Stimulated activated CD8-positive, alpha-beta memory T cell treated with anti-CD3 and anti-CD28 coated beads, Interleukin-7, amount 100 ng/mL, for 1 hour (primary cell): ENCODE measurements at places on chromosomes 2 and 18.

DNA sequence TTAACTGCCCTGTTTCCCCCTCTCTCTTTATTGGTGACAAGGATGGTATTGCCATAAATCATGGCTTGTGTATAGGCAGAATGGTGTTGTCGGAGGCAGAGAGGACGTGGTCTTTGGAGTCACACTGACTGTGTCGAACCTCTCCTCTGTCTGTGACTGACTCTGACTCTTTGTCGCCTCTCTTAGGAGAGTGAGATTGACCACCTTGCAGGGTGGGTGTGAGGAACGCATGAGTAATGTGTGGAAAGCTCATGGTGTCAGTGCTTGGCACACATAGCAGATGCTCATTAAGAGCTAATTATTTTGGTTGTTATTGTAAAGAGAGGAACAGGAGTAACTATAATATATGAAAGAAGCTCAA lies 145.6 kb downstream of the TTC27 start:
- DNase-seq, result no peak

DNA sequence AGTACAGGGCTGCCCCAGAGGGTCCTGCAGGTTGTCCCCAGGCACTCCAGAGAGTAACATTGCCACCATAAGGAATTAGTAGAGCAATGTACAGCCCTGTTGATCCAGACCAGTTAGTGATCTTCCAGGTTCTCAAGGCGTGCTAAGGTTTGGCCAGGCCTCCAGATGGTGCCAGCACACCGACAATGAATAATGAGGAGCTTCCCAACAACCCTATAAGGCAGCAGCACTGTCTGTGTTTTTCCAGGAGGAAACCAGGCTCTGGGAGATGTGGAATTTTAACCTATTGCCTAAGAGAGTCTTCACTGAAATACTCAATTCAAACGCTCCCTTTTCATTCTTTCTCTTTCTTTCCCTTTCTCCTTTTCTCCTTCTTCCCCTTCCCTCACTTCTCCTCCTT lies 122.1 kb downstream of the MGAT5 start:
- DNase-seq, result no peak

GRCh38 chr2:192566863-192567262 lies 372.1 kb upstream of the TMEFF2 start:
- DNase-seq, result no peak

DNA sequence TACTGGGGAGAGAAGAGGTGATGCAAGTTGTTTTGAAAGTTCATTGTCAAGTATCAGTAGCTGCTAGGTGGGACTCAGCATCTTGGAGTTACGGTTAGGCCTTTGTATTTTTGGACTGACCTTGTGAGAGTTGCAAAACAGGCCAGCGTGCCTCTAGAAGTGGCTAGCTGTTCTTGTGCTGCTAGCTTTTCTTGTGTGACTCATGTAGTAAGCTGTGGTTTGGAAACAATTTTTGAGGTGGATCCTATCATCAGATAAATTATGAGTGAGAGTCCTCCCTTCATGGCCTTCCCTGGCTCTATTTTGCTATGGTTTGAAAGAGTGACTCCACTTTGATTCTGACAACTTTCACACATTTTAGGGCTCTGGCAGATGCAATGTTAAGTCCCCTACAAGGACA lies 409.2 kb upstream of the HS6ST1 start:
- no peak for DNase-seq

DNA sequence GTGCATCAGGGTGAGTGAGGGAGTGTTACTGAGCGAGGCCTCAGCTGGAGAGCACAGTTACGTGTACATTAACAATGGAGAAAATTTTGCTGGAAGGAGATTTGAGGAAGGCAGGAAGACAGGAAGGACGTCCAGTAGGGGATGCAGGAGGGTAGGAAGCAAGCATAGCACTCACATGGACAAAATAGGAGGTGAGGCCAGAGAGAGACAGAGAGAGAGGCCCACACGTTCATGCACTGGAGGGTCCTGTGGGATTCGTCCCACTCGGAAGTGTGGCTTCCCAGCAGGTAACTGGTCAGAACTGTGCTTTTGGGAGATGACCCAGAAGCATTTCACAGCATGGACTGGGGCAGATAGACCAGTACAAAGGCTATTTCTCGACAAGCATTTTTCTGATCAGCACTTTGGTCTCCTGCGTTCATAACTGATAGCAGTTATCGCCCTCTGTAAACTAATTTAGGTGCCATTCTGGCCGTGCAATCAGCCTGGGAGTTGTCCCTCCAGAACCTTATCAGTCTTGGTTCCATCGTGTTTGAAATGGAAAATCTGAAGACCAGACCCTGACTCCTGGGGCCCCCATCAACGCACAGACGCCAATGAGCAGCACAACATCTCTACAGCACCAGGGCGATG lies 5.7 kb downstream of the LCT start:
- DNase-seq, result no peak
